Activated naive CD4-positive, alpha-beta T cell treated with anti-CD3 and anti-CD28 coated beads, Interleukin-2, amount 10 ng/mL, durations not matched to agents 7 days and 5 days (primary cell): ENCODE measurements at places on chromosomes 1 and 21.

DNA sequence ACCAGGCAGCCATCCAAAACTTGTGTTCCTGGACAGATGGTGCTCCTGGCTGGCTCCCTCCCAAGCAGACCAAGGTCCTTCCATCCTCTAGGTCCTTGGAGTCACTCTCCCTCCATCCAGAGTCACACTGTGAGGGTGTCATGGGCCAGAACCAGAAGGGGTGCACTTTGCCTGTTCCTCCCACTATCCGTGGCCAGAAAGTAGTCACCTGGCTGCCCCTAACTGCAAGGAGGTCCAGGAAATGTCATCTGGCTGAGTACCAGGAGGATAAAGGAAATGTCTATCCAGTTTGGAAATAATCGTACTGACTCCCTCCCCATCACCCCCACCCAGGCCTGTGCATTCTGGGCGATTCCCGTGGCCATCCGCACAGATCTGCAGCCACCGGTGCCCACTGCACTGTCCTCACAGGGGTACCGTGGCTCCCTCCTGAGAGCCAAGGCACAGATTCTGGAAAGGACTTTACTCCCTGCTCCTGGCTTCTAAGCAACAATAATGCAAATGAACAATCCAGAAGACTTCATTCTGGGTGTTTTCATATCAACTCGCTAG lies 253.2 kb downstream of the NPHP4 start:
- no peak for DNase-seq

DNA sequence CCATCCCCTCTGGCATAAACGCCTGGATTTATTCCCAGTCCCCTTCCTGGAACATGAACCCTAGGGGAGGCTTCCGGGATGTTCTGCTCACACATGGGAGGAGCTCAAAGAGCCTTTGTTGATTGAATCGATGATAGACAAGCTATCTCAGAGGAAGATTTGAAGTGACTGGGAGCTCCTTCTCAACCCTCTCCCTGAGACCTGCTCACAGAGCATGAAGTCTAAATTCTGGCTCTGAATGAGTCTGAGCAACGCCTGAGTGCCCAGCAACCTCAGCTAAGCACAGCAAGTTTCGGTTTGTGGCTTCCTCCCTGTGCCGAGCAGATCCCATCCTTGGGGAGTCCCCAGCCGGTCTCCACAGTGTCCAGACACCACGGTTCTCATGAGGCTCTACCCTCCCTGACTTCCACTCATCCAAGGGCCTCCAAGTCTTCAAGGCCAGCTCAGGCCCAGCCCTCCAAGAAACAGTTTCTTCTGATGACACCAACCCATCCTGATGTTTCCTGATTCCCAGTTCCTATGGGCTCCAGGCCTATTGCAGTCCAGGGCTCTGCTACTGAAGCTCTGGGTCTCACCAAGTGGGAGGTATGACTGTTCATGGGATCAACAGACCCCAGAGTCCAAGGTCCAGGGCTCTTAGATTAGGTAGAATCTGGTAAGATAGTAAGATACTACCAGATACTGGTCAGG lies 190.8 kb downstream of the DYRK1A start:
- DNase-seq: no peak

DNA sequence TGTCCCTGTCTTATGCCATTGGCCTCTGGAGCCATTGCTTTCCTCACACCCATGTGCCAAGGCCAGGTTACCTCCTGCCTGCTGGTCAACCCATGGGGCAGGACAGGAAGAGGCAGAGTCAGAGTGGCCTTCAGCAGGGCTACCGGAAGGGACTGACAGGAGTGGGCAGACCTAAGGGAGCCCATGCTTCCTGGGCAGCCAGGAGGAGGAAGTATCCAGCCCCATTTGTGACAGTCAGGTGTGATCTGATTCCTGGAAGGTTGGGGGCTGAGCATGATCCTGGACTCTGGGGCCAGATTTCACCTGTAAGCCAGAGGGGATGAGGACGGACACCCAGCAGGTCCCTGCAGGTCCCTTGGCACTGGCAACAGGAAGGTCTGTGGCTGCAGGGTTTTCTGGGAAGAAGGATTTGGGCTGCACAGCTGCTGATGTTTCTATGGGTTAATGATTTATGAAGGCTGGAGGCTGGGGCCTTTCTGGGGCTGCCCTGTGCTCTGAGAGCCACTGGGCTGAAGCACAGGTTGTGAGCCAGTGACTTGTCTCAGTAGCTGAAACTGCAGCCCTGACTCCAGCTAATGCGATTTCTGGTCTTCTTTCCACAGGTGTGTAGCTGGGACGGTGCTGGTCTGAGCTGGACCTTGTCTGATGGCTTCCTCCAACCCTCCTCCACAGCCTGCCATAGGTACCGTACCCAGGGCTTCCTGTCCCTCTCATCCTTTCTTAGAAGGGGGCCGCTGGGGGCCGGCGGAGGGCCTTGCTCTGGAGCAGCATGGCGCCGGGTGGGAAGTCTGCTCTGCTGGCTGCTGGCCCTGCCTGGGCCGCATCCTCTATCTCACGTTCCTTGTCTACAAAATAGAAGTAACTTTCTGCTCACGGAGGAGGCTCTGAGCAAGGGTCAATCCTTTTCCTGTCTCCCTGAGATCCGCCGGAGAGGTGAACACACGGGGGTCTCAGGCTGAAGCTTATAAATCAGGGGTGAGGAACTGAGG lies 40.7 kb downstream of the ARHGEF10L start:
- DNase-seq: no peak

DNA sequence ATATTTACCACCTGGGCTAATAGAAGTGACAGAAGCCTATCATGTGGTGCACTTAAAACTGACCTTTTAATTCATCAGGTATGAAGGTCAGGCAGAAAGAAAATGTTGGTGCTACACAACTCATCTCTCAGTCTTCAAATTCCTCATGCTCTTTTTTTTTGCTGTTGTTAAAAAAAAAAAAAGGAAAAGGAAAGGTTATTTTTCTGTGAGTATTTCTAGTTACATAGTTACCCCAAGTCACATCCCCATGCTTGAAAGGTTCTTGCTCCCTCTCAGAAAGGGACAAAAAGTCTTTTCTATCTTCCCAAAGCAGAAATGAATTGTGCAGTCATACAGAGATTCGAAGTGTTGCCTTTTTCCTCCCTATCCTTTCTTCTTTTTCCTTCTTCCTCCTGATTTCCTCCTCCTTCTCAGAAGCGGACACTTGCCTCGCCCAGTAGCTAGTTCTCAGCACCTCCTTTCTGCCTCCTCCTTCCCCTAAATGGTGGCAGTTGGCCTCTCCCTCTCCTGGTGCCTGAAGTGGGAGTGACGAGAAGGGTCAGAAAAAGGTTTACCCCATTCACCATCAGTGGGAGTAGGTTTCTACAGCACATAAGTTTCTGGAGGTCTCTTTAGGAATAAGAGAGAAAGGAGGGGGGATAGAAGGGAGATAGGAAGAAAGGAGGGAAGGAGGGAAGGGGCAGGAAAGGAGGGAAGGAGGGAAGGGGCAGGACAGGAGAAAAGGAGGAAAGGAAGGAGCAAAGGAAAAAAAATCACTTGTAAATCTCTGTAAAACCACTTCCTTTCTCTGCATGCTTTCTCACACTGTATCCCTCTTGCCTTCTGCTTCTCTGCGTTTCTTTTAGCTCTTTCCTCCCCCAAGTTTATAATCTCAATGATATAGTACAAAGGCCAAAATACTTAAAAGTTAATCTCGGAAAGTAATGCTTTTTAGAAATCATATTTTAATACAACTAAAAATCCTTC lies 20.4 kb upstream of the C1orf105 start:
- no peak for DNase-seq

DNA sequence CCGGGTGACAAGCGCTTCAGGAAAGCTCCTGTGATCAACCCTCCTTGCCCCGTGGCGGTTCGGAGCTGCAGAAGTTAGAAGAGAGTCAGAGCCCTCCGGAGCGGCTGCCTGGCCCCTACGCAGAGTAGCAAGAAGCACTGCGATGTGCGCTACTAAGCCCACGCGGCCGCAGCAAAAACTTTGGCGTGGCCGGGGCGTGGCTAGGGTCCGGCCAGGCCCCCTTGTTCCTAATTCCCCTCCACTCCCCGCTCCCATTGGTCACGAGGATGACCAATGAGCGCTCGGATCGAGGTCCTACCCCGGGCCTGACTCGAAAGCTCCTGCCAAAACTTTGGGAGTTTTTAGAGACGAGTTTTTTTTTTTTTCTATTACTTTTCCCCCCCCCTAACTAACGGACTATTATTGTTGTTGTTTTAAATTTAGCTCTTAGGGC lies at the start of gene HLX:
Gene HLX, plus strand, starts transcription at position 368 of the 433 bp plus-strand sequence. CDS start 415 bp downstream, outside the sequence.
- peak; percentile 38 for DNase-seq

DNA sequence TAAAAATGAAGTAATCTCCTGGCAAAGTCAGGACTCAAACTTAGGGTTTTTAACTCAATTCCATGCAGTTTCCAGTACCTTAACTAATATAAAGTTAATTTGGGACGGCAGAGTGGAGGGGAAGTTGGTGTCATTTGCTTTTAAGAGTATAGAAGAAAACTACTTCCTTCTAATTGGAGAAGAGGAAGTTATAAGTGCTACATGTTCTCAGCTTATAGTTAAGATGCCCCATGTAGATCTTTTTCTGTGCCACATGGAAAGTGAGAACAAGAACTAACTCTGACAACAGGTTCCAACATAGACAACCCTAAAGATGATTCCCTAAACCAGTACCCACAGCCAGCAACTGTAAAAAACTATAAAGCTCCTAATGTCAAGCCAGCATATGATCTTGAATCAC lies 11.5 kb downstream of the RRAGC start:
- no peak for DNase-seq

GRCh38 chr1:27216466-27216865 lies 18.0 kb upstream of the WDTC1 start:
- no peak for DNase-seq

GRCh38 chr1:100989306-100990077 lies 36.1 kb downstream of the DPH5 start:
- no peak for DNase-seq

DNA sequence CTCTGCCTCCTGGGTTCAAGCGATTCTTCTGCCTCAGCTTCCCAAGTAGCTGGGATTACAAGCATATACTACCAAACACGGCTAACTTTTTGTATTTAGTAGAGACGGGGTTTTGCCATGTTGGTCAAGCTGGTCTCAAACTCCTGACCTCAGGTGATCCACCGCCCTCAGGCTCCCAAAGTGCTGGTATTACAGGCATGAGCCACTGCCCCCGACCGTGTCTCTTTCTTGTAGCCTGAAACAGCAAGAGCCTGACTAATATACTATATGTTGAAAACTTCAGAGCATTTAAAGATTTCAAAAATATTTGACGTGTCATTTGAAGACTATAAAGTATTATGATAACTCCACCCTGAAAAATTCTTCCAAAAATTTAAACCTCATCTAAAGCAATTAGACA lies 71.7 kb upstream of the ZNF648 start:
- no peak for DNase-seq

- no peak for DNase-seq
Measured at GRCh38 chr21:38376235-38376634, 119.4 kb downstream of the KCNJ15 start.

DNA sequence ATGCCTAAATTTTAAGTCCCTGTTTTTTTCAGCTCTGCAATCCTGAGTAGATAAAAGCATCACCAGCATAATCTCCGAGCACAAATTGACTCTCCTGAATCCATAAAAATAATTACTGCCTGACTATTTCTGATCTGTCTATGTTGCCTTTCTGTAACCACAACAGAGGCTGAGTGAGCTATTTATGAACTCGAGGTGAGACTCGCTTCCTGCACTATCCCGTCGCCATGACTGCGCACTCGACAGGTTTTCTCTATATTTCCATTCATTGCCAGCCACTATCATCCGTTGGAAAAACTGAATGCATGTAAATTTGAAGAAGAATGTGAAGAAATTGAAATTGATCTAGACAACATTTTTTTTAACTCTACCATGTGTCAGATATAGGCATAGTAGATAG lies 897.2 kb downstream of the ADGRL2 start:
- no peak for DNase-seq

GRCh38 chr1:239896980-239897379 lies 194.7 kb upstream of the FMN2 start:
- no peak for DNase-seq
